Activated naive CD4-positive, alpha-beta T cell treated with anti-CD3 and anti-CD28 coated beads, Interleukin-2, amount 50 U/mL, for 72 hours (primary cell): ENCODE measurements at places on chromosomes 4 and X. TPM values are rescaled to one million over a fixed set of nuclear protein-coding genes. Genes with fewer than 3 reads are reported as not detected.

NAT8L gene
- 0.99 TPM for total RNA-seq

- no peak for DNase-seq
Measured at GRCh38 chrX:123740006-123740405, 7.2 kb upstream of the THOC2 start.

- DNase-seq: no peak
Measured at GRCh38 chr4:84719115-84719514, 136.2 kb downstream of the CDS1 start.

DNA sequence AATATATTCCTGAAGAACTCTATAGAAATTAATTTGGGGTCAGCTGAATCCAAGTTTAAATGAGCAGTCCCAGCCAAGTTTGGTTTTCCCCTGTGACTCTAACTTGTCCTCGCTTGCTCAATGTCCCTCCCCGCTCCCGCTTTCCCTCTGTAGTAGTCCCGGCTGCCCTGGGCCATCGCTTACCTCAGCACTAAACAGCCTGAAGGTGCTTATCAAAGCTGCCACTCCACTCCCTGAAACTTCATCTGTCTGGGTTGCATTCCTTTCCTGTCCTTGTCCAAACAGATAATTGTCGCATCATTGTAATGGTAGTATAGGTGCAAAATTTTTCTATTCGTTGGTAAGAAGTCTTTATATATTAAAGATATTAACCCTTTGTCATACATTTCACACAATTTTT, 12.8 kb downstream of the SLC25A43 start:
- DNase-seq: no peak

- DNase-seq: no peak
Measured at GRCh38 chr4:174457468-174457867, 64.8 kb downstream of the HPGD start.
